SJSA1 (cell line): ENCODE measurements at places on chromosomes 13 and 19. TPM values are rescaled to one million over a fixed set of nuclear protein-coding genes. Genes with fewer than 3 reads are reported as not detected.

PLPPR3 gene
- total RNA-seq = 1.1 and 2.3 TPM in 2 replicates

ZNF69 gene
- 2.6 and 3.4 TPM in 2 replicates for total RNA-seq

- DNase-seq = no peak
Measured at GRCh38 chr13:63910511-63910910, 2494.9 kb upstream of the PCDH20 start.

- peak; percentile 45 for DNase-seq
Measured at GRCh38 chr13:112434937-112435523, 58.9 kb downstream of the SPACA7 start.

DNA sequence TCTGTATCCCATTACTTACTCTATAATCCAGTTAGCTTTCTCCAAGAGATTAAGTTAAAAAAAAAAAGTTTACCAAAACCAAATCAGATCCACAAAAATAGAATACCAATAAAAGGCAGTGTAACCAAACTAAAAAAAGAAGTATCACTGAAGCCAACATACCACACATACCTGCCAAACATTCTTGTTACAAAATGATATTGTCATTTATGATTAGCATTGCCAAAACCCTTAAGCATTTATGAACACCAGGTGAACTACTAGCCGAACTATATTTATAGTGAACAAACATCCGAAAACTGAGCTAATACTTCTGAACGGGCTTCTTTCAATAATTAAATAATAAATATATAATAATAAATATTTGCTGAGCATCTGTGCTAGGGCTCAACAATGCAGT lies 59.1 kb upstream of the EEF1AKMT1 start:
- DNase-seq = no peak
